Liver (tissue), 10 donors: ENCODE measurements at places on chromosomes 5 and 9. TPM values are rescaled to one million over a fixed set of nuclear protein-coding genes. Genes with fewer than 3 reads are reported as not detected.

DNA sequence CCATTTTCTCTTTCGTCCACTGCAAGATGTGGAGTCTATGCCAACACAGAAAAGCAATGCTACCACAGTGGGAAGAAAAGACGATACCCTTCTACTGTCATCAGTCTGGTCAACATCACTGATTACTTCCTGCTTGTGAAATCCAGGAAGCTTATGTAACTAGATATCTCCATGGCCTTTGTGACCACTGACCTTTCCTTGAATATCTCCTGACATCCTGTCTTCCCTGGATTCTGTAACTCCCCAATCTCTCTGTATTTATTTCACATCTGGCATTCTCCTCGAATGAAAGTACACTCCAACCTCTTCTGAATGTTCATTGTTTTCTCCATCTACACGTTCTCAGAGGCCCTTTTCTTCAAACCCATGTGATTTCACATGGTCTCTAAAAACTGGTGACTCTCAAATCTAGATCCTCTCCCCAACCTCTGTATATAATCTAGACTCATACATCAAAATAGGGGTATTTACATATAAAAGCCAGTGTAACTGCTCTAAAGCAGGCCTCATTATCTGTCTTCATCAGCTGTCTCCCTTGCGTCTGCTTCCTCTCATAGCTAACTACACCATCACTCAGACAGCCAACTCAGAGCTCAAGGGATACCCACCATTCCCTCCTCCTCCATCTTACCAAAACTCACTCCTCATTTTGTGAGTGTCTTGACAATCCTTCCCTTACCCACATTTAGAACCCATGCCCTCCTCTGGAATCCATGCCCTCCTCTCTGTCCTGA, 156.8 kb downstream of the SEMA5A start:
- DNase-seq = no peak
- H3K36me3 ChIP-seq = no peaks in the 10 kb centered on the region
- H3K27ac ChIP-seq = peak overlapping the region; percentile 48
- no peaks in the 10 kb centered on the region for H3K27me3 ChIP-seq
- H3K4me3 ChIP-seq = no peak overlapping the region

DNA sequence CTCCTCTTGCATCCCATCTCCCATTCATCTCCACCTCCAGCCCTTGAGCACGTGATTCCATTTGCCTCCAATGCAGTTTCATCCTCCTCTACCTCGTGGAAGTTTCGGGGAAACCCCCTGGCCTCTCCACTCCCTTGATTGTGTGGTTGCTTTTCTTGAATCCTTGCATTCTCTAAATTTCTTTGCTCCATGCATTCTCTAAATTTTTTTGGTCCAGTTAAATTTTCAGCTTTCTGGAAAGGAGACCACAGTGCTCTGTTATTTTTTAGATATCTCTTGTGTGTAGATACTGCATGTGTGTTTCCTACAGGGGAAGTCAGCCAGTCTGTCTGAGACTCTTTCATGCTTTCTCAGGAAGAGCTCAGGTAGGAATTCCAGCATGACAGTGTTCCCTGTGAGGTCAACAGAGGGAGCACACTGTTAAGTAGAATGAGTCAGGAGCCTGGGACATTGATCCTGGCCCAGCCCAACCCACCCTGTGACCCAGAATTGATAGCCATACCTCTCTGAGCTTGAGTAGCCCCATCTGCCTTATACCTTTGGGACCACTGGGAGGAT, 52.8 kb downstream of the AMBP start:
- H3K36me3 ChIP-seq = no peaks in the 10 kb centered on the region
- no peaks in the 10 kb centered on the region for H3K4me1 ChIP-seq
- no peak overlapping the region for H3K4me3 ChIP-seq
- H3K27ac ChIP-seq = no peak overlapping the region
- H3K27me3 ChIP-seq = no peaks in the 10 kb centered on the region

- H3K4me3 ChIP-seq = no peak overlapping the region
- no peaks in the 10 kb centered on the region for H3K36me3 ChIP-seq
- no peak overlapping the region for H3K27ac ChIP-seq
- H3K27me3 ChIP-seq = peaks cover 3% of the 10 kb centered on the region
Measured at GRCh38 chr9:99031319-99031718, 73.6 kb upstream of the TGFBR1 start.

DNA sequence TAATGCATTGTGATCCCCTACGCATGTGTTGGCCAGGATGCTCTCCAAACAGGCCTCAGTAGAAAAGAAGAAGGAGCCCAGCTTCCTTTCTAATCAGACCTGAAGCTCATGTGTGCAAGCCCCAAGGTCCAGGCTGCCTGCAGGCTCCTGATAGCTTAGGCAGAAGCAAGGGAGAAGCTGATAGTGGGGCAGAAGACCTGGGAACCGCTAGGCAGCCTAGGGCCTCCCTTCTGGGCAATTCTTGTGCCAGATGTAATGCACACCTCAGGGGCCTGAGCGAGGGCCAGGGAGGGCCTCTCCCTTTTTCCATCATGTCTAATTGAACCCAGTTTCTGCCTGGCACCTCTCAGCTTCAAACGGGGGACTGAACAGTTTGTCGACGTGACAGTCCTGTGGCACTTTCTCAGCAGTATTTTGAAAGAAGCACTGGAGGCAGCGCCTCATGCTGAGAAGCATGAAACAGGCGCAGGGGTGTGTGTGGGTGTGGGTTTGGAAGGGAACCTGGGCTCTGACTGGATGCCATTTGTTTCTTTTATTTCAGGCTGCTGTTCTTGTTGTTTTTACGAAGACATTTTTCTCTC, 212.8 kb downstream of the PIK3R1 start:
- no peaks in the 10 kb centered on the region for H3K36me3 ChIP-seq
- H3K27ac ChIP-seq = no peak overlapping the region
- DNase-seq = peak; percentile 78
- no peaks in the 10 kb centered on the region for H3K27me3 ChIP-seq
- no peak overlapping the region for H3K4me3 ChIP-seq
- H3K4me1 ChIP-seq = no peaks in the 10 kb centered on the region

The PCDHB6 gene
- total RNA-seq = 0.05 TPM

The SLCO6A1 gene
- not detected for total RNA-seq

The HEMGN gene
- 218 TPM for total RNA-seq
